ENCODE measurements at places on chromosomes 3 and 15. TPM values are rescaled to one million over a fixed set of nuclear protein-coding genes. Genes with fewer than 3 reads are reported as not detected.

Gene HOMER2
- total RNA-seq: 40.5 TPM

Gene ZNF501
- total RNA-seq: 12.3 TPM

Gene SNTN
- not detected for total RNA-seq

Gene PIGZ
- total RNA-seq: 4.5 TPM

Gene CPLX3
- total RNA-seq: 5.7 TPM

Gene ZNF502
- total RNA-seq: 13.3 TPM

Data from testis (tissue), 5 donors.